ENCODE measurements at places on chromosomes 12 and 14.

GRCh38 chr14:36320897-36321381, 502 bp upstream of the MBIP start:
- no peak for DNase-seq

DNA sequence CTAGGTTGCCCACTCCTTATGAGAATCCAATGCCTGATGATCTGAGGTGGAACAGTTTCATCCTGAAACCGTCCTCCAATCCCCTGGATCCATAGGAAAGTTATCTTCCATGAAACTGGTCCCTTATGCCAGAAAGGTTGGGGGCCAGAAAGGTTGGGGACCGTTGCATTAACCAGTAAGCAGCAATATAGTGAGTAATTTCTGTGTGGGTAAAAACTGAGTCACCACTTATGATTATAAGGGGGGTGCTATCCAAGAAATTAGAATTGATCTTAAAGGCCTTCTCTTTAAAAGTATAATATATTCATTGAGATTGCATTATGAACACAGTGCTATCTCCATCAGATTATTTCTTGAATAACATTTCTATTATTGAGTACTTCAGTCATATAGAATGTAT, 97.2 kb downstream of the PCNX1 start:
- peak; percentile 6 for DNase-seq

- no peak for DNase-seq
These were observed 149.6 kb downstream of the SLC38A6 start for GRCh38 chr14:61130512-61131260.

DNA sequence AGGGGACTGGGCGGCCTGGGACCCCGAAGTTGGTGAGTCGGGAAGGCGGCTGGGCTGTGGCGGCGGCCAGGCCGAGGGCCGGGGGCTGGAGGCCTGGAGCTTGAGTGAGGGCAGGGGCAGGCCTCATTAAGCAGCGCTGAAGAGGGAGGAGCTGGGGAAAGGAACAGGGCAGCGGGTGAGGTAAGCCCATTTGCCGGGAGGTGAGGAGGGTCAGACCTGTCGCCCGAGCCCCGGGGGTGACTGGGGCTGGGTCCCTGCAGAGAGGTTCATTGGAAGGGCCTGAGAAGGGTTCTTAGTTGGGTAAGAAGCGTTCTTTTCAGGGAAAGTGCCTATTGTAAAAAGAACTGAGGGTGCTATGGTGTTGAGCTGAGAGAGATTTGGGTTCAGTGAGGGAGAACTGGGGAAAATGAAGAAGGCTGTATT, 441 bp downstream of the RAB5B start:
- DNase-seq, result peak; percentile 29

- DNase-seq, result no peak
These were observed 5.1 kb downstream of the BCL7A start for GRCh38 chr12:122026706-122027333.

DNA sequence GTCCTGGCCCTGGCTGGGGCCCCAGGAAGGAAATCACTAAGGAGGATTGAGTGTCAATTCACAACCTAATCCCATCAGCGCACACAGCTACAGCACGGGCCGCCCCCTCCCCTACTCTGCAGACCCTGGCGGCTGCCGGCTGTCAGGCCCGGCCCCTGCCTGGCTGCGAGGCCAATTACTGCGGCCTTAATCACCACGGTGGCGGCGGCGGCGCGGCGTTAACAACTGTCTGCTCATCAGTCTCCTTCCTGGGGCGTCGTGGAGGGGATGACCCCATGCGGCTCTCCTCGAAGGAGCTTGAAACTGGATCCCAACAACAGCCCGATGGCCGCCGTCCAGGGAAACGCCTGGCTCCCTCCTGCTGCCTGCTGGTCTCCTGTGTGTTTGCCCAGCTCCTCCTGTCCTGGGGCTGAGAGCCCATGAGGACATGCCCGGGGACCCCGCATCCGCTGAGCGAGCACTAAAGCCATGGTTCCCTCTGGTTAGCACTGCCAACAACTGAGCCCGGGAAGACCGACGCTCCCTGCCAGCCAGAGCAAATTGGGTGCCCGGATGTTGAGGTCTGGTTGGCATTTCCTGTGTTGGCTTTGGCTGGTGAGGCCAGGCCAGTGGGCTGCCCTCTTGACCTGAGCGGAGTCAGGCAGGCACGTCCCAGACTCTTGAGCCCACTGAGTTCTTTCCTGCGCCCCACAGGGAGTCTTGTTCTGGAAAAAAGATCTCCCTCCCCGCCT, 21.8 kb upstream of the EIF2B2 start:
- DNase-seq, result peak; percentile 40

Data from foreskin fibroblast (primary cell).